ENCODE measurements at places on chromosomes 1 and 21.

DNA sequence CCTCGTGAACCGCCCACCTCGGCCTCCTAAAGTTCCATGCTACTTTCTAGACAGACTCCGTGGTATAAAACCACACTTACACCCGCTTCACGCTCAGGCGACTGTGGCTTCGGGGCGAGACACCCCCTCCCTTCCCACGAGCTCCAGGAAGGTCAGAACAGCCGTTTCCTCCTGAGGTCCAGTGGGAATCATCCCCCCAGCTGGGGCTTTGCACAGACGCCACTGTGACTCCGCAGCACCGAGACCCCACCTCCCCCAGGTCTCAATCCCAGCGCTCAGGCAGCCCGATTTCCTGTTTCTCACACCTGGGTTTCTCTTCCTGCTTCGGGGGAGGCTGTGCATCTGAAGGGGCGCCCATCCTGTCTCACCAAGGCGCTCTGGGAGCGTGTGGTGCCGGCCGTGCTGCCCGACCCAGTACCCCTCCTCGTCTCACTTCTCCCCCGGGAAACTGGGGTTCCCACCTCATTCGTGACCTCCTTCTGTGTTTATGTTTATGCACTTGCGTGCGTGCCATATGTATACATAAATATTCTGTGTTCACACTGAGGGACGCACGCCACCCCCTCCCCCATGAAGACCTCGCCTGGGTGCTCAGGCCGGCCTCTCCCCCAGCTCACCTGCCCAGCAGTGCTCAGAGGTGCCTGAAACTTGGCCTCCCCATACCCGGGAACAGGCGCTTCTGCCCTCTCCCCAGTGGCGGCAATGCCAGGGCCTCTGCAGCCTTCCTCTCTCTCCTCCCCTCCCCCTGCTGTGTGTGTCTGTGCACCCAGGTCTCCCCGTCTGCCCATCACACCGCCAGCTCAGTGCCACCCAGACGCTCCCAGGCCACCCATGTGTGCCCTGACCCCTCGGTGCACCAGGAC lies 14.6 kb downstream of the SLC35E2B start:
- no peak for DNase-seq

DNA sequence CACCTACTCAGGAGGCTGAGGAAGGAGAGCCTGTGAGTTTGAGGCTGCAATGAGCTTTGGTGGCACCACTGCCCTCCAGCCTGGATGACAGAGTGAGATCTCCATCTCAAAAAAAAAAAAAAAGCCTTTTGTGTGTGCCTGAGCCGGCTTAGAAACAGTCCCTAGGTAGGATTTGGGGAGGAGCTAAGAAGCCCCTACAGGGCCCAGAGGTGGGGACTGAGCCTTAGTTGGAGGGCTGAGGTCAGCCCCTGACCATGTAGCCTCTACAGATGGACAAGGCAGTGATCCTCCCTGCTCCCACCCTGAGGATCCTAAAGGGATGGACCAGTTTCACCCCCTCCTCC lies 2.5 kb downstream of the ADAMTSL4 start:
- DNase-seq = no peak

- no peak for DNase-seq
These were observed 2.9 kb downstream of the NCDN start for GRCh38 chr1:35560256-35561225.

DNA sequence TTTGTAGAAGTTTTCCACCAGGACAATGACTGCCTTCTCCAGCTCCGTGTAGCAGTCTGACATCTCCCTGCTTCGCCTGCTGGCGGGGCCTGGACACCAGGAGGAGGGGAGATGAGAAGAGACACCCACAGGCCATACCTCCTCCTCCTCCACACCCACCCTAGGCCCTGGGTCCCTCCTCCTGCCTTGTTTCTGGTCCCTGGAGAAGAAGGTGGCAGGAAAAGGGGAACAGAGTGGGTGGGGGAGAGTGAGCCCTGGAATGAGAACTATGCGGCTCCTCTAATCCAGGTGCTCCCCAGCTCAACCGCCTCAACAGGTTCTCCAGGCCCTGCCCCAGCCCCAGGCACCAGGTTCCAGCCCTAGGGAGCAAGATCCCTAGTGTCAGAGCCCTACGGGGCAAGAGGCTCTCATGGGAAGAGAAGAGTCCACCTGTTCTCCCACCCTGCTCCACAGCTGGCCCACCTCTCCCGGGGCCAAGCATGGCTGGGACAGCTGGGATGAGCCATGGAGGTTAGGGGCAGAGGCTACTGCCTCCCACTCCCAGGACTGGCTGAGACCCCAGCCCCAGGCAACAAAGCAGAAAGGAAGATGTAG lies 4.8 kb downstream of the S100A16 start:
- no peak for DNase-seq

DNA sequence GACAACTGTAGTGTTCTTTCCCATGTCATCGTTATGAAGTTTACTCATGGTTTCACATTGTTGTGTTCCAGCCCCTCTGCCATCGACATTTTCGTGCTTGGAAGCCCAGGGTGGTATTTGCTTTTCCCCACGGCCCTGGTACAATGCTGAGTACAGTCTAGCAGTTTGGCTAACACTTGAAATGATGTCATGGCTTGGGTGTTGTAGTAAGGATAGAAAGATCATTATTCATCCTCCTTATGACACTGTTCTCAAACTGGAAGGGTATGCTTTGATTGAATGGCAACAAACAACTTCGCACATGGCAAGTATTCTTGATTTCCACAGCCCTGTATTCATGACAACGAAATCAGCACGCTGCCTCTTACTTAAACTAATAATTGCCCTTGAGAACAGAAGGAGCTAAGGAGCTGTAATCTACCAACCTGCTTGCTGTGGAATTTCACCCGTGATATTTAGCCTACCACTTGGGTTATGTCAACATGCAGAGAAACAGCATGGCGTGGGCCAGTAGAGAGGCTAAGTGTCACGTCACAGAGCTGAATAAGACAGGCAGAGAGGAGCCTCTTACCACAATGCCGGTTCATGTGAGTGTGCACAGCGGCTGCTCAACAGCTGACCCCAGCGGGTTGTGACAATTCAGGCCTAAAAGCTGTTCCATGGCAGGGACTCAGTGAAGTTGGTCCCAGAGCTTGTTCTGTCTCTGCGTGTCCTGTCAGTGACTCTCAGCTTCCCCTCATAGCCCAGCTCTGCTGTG lies 73.9 kb downstream of the KCNJ6 start:
- DNase-seq = no peak

- DNase-seq = no peak
These were observed 103.1 kb upstream of the CSF3R start for GRCh38 chr1:36585569-36586548.
